ENCODE measurements at places on chromosomes 3 and 15. TPM values are rescaled to one million over a fixed set of nuclear protein-coding genes. Genes with fewer than 3 reads are reported as not detected.

The NMNAT3 gene
- total RNA-seq, result 4.7 TPM

The ZNF35 gene
- total RNA-seq, result 5.0 TPM

The USF3 gene
- 9.3 TPM for total RNA-seq

The PCLAF gene
- total RNA-seq, result 57.6 TPM

The EFHB gene
- total RNA-seq, result 0.94 TPM

The ULK3 gene
- total RNA-seq, result 26.0 TPM

The PIERCE2 gene
- 1.9 TPM for total RNA-seq

The MYZAP gene
- total RNA-seq, result 2.5 TPM

The NPAP1 gene
- under 0.01 TPM for total RNA-seq

The LHFPL4 gene
- total RNA-seq, result not detected

The CASR gene
- total RNA-seq, result 0.09 TPM

DNA sequence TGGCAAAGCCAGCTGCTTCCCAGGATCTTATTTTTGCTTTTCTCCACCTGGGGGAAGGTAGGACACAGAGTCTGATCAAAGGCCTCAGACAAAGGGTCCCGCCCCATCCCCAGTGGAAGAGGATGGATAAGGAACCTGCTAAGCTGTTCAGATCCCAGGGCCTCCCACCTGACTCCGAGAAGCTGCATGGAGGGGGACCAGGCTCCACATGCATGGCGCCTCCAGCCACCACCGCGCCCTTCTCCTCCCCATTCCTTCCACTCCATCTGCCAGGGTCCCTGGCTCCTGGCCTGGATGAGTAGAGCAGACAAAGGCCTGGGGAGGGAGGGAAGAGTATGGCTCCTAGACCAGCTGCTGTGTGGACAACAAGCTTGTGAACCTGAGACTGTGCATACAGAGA, 20.0 kb upstream of the CRABP1 start:
- no peak for DNase-seq

DNA sequence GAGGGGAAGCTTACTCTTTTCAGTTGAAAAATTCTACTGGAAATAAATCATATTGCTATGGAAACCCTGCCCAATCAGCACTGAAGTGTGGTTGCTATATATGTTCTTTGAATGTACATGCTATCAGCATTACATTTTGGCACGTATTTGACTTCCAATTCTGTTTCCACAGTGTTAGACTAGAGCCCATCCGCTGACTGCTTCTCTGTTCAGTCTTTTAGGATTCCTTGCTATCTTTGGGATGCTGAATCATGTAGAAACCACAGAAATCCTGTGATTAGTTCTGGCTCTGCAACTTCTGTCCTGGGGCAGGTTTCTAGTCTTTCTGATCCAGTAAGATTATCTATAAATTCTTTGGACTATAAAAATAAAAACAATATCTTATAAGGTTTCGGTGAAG, 128.2 kb upstream of the SLC7A14 start:
- DNase-seq, result no peak

DNA sequence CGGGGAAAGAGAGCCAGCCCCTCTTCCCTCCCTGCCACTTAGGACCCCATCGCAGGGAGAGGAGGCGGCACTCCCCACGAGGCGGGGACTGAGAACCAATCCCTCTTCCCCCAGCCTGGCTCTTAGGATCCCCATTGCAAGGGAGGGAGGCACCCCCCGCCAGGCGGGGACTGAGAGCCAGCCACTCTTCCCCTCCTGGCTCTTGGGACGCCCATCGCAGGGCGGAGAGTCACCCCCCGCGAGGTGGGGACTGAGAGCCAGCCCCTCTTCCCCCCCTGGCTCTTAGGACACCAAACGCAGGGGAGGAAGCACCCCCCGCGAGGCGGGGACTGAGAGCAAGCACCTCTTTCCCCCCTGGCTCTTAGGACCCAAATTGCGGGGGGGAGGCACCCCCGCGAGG, 34.2 kb upstream of the SSUH2 start:
- DNase-seq, result no peak

- DNase-seq, result no peak
These were observed 25.6 kb upstream of the MAP3K13 start for GRCh38 chr3:185337231-185337816.

DNA sequence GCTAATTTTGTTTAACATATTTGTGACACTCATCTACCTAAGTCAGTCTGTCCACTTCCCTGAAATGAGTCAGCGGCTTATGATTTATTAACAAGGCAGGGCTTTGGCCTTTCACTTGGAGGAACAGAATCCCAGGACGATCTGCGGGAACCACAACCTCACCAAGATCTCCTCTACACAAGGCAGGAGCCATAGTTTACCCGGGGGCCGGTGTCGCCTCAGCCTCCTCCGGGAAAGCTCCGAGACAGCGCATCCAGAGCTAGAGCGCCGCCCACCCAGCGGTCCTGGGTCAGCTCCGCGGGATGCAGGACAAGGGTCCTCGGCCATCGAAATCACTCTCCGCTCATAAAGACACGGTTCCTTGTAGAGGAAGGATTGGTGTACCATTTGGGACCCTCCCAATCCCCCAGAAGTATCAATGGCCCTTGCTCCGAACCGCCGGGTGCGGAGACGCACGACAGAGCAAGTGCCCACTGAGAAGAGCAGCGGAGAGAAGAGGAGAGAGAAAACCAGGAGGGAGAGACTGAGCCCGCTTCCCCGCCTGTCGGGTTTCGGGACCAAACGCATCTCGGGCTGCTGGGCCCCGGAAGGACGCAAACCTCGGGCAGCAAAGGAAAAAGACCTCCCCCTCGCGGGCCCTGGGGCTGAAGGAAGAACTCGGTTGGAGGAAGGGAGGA, 13.1 kb upstream of the ALCAM start:
- DNase-seq, result no peak

DNA sequence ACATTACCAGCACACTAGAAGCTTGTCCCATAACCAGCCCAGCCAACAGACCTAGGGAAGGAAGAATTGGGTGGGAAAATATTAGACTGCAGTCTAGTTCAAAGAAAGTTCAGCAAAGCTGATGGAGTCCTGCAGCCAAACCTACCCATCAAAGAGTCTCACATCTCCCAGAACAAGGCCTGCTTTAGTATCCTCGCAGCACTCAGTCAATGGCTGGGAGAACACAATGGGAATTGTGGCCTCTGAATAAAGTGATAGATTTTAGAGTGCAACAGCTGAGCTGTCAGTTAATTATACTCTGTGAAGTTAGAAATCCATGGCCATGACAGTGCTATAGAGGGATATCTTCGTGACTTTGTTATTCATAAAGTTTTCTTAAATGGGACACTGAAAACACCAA, 207.2 kb upstream of the NAALADL2 start:
- no peak for DNase-seq

- DNase-seq, result no peak
These were observed 104.5 kb downstream of the LSAMP start for GRCh38 chr3:116340680-116341216.

GRCh38 chr3:30941342-30941741, 46.9 kb upstream of the GADL1 start:
- no peak for DNase-seq

DNA sequence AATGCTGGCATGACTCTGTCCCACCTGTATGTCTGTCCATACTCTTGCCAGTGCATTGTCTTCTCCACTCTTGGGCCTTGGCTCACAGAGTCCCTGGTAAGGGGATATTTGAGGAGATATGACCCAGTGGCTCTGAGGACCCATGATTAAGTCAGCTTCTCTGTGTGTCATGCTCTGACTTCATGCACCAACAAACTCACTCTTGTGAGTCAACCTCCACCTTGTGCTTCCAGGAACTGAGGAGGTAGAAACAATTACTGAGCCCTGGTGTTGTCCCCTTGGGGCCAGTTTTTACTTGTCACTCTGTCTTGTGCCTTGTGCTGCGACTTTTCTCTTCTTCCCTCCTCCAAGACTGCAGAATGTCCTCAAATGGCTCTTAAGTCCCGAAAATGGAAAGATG, 127.1 kb downstream of the ABHD5 start:
- DNase-seq, result no peak

GRCh38 chr3:113948015-113948917, 453 bp downstream of the ZDHHC23 start:
- DNase-seq, result no peak

- DNase-seq, result no peak
These were observed 42.0 kb downstream of the PML start for GRCh38 chr15:74036271-74037170.

GRCh38 chr3:178159691-178160220, 376.5 kb upstream of the KCNMB2 start:
- no peak for DNase-seq

DNA sequence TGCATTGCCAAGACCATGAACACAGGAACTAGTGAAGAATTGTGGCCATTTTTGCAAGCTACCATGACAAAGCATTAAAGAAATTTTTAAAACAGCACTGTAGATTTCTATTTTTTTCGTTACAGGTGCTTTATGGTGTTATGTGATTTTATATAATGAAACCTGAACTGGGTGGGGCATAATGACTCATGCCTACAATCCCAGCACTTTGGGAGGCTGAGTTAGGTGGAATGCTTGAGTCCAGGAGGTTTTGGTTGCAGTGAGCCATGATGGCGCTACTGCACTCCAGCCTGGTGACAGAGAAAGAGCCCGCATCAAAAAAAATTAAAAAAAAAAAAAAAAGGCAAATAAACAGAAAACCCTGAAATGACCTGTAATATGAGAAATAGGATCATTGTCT, 846.7 kb downstream of the EPHA3 start:
- DNase-seq, result no peak

DNA sequence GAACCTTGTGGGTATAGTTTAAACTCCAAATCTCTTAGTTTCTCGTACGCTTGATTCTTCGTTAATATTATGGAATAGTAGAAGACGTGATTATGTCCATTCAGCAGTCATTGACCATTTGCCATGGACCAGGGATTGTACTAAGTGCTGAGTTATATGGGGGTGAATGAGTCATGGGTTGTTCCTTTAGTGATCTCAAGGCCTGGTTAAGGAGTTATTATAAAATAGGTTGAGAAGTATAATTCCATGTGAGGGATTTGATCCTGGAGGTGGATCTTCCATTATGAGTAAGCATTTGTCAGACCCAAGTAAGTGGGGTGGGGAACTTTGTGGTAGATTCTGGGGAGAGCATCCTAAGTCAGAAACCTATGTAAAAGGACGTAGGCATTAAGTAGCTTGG, 15.4 kb downstream of the NR2C2 start:
- no peak for DNase-seq

DNA sequence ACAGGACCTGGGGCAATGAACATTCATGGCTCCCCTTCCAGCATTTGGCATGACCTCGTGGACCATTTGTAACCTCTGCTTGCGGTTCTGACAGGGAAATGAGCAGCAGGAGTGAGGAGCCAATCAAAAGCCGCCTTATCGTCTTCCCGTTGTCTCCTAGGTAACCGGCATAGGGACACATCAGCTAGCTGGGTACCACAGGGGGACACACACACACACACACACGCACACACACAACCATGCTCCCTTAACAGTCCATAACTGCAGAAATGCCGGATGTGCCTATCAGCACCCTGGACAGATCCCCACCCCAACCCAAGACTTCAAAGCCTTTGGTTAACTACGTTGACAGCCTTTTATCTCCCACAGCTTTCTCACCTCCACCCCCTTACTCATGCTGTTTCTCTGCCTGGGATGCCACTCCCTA, 53.4 kb upstream of the CCDC174 start:
- peak; percentile 55 for DNase-seq

DNA sequence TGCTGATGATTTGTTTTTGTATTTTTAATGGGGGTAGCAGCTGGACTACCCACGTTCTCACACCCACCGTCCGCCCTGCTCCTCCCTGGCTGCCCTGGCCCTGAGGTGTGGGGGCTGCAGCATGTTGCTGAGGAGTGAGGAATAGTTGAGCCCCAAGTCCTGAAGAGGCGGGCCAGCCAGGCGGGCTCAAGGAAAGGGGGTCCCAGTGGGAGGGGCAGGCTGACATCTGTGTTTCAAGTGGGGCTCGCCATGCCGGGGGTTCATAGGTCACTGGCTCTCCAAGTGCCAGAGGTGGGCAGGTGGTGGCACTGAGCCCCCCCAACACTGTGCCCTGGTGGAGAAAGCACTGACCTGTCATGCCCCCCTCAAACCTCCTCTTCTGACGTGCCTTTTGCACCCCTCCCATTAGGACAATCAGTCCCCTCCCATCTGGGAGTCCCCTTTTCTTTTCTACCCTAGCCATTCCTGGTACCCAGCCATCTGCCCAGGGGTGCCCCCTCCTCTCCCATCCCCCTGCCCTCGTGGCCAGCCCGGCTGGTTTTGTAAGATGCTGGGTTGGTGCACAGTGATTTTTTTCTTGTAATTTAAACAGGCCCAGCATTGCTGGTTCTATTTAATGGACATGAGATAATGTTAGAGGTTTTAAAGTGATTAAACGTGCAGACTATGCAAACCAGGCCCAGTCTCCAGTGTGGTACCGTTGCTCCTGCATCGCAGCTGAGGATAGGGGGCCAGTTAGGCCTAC, 1.4 kb upstream of the FES start:
- DNase-seq, result no peak

- no peak for DNase-seq
These were observed 10.9 kb downstream of the CCR5 start for GRCh38 chr3:46381625-46382024.

DNA sequence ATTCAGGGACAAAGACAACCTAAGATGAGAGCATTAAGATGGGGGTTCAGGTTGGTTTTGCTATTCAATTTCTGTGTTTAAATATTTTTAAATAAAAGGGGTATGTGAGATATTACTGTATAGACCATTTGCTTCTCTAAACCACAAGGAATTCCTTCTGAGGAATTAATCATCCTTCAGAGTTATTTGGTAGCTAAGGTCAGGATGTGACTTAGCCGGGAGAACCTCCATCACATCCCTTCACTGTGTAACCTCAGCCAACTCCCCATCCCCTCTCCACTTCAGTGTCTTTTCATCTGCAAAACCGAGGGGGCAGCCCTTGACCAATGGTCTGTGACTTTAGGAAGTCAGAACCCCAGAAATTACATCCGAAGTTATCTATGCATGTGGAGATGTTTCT, 48.7 kb upstream of the SKOR1 start:
- DNase-seq, result no peak

- no peak for DNase-seq
These were observed 3.2 kb downstream of the ADCY5 start for GRCh38 chr3:123445702-123446101.

DNA sequence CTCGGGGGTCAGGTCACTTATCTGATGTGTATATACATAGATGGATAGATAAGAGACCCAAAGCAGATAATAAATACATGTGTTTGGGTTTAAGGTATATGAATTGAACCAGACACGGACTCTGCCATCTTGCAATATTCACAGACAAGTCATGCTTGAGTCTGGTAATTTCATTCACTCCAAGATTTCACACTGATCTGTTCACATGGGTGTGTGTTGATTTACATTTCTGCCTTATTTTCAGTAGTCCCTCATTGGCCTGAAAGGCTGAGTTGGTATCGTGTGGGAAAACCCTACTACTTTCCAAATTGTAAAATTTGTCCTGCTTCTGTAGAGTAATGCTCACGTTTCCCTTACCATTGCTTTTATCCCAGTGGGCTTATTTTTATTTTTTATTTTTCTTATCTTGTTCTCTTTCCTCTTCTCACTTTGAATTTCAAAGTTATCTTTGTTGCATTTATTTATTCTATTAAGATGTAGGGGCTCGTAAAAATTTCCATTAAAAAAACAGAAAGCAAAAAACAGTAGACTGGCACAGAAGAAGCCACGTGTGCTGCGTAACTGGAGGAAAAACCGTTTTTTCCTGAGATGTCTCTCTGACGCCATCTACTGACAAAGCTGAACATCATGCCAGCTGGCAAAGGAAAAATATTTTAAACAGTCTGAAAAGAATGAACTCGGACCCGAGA, 10.8 kb upstream of the MFSD1 start:
- DNase-seq, result no peak
